Activated CD4-positive, CD25-positive, alpha-beta regulatory T cell treated with anti-CD3 and anti-CD28 coated beads, Interleukin-2, amount 50 U/mL, for 16 hours (primary cell): ENCODE measurements at places on chromosomes 16 and 17.
A peak's percentile ranks its signal among the peaks of the same experiment; 100 is the strongest.

- DNase-seq = no peak
Observed at GRCh38 chr17:51590071-51590656, 329.8 kb downstream of the UTP18 start.

DNA sequence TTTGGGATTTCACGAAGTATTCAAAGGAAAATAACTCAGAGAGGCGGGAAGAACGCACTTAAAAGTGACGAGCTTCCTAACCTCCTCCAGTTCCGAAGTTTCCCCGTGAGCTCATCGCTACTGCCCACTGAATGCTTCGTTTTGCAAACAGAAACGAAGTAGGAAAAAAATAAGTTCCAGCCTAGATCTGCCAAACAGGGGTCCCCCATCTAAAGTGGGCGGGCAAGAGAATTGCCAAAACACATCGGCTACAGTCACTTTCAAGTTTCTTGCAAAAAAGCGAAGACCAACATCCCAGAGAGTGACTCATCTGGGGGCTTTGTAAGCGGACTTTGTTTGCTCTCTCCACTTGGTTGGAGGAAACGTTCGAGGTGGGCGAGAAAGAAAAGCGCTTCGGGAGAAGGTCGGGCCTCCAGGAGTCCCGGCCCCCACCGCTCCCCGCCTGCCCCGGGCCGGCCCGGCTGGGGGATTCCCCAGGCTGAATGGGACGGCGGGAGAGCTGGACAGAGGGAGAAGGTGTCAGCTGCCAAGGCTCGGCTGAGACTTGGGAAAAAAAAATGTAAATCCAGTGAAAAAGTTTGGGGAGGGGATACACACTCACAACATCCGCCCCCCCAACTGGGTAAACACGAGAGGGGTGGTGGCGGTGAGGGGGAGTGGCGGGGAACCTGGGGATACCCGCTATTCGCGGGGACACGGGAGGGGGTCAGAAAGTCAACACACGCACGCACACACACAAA lies 1.0 kb downstream of the VEZF1 start:
- no peak for DNase-seq

DNA sequence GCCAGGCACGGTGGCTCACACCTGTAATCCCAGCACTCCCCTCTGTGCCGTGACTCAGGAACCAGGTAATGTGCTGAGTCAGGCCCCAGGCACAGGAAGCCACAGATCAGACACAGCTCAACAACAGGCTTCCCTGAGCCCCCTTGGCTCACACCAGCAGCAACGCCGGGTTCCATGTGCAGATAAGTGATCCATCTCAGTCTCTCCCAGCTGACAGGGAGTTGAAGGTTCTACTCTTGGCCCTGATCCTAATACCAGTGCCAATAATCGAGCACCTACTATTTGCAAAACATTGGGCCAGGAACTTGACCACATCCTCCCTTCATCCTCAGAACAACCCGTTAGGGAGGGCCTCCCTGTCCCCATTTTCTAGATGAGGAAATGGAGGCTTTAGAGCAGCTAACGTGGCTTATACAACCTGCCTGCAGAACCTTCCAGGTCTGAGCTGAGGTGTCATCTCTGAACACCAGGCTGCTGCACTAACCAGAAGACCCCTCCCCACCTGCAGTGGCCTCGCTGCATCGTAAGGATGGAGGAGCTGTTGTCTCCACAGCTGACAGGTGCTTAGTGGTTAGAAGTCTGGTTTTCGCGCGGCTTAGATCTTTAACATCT lies 64.8 kb upstream of the AMZ2 start:
- DNase-seq = peak; percentile 53

GRCh38 chr16:89143201-89143741 lies 28.3 kb upstream of the CDH15 start:
- no peak for DNase-seq

- no peak for DNase-seq
Observed at GRCh38 chr16:12300945-12301500, 324.5 kb downstream of the SNX29 start.

- DNase-seq = no peak
Observed at GRCh38 chr17:67879662-67880061, 54.4 kb downstream of the BPTF start.

- no peak for DNase-seq
Observed at GRCh38 chr16:65572156-65572555, 450.3 kb upstream of the CDH11 start.

DNA sequence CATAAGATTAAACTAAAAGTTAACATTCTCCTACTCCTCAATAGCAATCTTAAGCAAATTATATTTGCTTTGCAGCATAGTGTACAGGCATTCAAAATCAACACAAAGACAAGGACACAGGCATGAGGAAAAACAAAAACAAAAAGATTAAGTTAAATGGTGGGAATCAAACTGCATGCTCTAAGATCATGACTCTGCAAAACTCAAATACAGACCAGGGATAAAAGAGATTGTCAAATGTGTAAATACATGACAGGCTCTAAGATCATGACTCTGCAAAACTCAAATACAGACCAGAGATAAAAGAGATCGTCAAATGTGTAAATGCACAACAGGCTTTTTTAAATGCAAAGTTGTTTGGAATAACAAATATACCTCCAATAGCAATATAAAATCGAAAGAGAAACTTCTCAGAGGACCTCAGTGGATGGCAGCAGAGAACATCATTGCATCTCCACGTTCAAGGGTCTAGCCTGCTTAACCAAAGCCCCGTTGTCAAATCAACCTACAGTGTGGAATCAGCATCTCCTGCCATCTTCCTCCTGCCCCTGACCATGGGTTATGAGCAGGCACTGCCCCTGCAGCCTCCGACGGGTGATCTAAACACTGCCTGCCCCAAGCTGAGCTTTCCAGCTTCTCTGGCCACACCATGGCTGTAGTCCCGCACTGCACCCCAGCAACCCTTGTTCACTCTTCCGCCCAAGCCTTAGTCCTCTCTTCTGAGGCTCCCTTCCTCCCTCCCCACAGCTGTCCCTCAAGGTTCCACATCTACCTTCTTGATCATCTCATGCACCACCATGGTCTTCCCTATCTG lies 446.1 kb downstream of the SOX9 start:
- no peak for DNase-seq

DNA sequence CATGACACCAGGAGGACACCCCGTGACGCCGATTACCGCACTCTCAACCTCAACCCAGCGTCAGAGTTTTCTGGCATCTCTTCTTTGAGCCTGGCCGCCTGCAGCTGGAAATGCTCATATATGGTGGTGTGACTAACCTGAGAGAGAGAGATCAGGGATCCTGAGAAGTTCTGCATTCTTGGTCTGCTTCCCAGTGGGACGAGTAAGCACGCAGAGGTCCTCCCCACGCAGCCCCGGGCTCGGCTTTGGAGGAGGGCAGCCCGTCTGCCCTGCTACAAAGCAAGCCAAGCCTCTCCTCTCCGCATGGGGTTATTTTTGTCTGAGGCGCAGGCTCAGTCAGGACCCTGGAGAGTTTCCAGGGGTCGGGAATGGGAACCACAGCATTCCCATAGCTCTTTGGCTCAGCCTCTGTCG lies 16.5 kb downstream of the CRISPLD2 start:
- no peak for DNase-seq

- no peak for DNase-seq
Observed at GRCh38 chr17:60149691-60150582, at the start of gene CA4. CA4 (plus strand) TSS chr17:60149973; CDS start chr17:60150035, 62 bp downstream.

DNA sequence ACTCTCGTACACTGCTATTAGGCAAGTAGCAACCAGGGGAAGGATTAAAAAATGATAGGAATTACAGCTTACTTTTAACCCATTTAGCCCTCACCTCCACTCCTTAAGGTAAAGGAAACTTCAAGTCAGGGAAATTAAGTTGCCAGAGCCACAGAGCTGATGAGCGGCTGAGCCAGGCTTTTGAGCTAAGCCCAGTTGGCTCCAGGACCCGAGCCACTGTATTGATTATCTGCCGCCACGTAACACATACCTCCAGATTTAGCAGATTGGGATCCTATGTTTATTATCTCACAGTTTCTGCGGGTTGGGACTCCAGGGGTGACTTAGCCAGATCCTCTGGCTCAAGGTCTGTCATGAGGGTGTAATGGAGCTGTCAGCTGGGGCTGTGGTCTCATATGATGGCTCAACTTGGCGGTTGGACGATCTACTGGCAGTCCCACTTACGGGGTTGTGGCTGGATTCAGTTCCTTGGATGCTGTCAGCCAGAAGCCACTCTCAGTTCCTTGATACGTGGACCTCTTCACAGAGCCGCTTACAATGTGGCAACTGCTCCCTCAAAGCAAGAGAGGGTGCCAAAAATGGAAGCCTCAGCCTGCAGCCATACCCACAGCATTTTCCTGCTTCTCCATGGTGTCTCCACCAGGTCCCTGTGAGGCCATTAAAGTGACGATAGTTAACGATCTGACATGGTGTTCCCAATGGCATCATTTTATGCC lies 57.3 kb downstream of the TMEM186 start:
- no peak for DNase-seq

GRCh38 chr16:82609140-82609539 lies 17.6 kb upstream of the CDH13 start:
- DNase-seq = no peak

DNA sequence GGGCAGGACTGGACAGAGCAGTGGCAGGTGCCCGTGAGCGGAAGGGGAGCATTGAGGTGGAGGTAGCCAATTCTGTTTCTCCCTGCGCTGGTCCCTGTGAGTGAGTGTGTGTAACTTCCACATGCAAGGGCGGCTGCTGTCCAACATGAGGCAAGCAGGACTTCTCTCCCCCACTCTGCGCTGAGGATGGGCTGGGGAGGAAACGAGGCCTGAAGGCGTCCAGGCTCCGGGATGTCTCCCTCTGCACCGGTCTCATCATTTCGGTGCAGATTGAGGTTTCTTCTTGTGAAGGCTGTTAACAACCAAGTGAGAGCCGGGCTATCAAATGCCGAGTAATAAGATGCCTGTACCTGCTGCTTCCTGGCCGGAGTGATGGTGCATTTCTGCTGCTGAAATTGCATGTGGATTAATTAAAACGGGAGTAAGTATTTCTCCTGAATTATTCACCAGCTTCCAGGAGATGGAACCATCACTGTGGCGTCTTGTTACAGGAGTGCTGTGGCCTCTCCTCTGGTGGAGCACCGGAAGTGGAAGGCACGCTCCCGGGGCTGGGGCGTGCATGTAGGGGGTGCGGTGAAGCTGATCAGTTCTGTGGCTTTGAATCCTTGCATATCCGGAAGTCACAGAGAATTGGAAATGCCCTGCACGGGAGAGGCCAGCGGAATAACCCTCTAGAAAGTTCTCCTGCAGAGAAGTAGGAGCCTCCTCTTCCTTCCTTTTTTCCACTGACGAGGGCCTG lies 41.7 kb upstream of the MGAT5B start:
- no peak for DNase-seq

DNA sequence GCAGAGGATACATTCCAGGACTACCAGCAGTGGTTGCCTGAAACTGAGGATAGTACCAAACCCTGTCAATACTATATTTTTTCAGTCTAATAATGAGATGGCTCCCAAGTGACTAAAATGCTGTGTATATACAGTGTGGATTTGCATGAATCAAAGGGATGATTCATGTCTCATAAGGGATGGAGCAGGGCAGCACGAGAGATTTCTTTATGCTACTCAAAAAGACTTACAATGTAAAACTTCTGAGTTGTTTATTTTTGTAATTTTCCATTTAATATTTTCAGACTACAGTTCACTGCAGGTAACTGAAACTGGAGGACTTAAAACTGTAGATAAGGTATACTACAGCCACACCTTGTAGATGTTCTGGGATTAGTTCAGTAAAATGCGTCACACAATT lies 674.7 kb upstream of the SALL1 start:
- DNase-seq = no peak

DNA sequence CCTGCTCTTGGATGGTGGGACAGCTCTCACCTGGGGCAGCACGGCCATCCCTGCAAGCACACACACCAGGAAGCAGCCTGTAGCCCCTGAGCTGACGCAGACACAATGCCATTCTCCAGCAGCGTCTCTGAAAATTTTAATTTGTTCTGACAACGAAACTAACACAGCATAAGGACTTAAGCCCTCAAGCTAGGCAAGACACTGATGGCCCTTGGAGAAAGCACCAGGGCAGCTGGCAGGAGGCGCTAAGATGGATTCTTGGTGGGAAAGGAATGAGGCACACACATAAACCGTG lies 2.7 kb upstream of the LIMD2 start:
- no peak for DNase-seq

DNA sequence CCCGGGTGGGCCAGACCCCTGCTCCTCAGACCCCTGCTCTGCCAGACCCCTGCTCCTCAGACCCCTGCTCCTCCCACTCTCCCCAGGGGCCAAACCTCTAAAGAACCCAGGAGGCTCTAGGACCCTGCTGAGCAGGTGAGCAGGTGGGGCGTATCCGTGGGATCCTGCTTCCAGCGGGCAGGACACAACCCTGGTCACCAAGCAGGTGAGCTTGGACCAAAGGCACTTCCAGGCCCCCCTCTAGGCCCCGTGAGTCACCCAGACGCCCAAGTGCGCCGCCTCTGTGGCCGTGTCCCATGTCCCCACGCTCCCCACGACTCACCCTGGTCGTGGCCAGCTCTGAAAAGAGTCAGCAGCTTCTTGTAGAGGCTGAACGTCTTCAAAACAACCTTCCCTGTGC lies 5.0 kb downstream of the CYBC1 start:
- no peak for DNase-seq

DNA sequence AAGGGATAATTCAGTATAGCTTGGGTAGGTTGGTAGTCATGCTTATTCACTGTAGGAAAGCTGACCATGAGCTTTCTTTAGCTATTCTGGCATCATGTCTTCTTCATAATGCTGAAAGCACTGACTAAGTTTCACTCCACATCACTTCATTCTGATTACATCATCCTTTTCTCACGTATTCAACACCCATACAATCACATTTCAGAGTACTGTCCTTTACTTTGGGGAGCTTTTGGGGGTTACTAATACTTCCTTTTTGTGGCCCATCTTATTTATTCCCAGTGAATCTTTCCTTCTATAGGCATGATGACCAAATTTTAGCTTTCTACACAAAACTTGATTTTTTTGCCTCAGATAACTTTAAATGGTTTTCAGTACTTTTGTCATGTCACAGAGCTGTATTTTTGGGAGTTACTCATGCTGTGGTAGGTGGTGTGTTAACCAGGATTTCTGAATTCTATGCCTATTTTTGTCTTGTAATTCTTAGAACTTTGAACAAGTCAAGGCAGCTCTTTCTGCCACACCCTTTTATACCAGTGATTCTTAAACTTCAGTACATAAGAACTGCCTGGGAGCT lies 23.5 kb downstream of the TADA2A start:
- DNase-seq = no peak

DNA sequence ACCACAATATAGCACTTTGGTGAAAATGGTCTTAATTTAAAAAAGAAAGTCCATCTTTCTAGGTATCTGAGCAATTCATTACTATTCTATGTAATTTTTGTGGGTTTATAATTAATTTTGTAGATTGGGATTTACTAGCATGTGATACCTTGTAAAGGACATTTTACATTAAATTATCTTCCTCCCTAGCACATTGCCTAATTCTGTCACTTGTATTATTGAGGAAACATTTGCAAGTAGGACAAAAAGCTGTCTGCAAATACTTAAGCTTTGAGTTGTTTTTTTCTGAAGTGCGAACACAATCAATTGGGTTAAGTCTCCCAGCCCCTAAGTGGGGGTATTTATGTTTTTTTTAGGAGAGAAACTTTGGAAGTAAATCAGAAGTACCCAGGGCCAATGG lies 167.0 kb downstream of the PRKCA start:
- no peak for DNase-seq
